NCI-H2081 (cell line): ENCODE measurements at places on chromosomes 3 and 15.
A peak's percentile ranks its signal among the peaks of the same experiment; 100 is the strongest.

GRCh38 chr3:83601704-83602103, 1357.1 kb upstream of the CADM2 start:
- DNase-seq, result no peak

DNA sequence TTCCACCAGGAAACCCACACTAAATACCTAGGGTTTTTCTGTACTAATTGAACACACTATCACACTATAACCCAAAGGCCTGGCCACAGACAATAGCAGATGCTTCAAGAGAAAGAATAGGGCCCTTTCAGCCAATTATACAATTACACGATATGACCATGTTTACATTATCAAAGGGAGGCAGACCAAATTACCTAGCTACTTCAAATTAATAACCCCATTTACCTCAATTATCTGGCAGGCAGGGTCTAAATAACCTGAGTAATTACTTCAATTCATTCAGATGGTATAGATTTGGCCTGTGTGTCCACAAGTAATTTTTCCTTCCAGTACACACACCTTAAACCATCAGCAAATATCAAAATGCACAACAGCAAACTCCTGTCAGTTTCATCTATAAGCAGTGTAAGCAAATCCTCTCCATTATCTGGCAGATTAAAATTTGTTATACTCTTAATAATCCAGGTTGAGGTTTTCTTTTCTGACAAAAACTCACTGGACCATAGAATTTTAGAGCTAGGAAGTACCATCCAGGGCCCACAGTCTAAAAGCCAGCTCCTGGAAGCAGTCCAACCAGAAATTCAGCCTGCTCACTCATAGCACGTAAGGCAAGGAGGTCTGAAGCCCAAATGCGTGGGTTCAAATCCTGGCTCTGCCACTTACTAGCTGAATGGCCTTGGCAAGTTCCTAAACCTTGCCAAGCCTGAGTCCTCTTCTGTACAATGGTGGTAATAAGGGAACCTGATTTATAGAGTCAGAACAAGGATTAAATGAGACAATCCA, 51.8 kb downstream of the RFTN1 start:
- peak; percentile 89 for DNase-seq

DNA sequence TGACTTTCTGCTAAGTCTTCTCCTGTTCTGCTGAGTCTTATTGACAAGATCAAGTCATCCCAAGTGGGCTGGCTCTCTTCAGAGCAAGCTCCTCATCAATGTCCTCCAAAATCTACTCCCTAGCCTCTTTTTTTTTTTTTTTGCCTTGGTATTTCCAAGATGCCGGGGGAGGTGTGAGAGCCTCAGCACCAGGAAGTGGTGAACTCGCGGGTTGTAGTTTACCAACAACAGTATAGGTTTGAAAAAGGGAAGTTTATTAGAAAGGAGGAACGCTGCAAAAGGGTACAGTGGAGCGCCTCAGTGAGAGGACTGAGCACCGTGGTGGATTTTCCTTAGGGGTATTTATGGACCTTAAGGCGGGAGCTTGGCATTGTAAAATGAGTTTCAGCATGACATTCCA, 94.3 kb upstream of the SGO1 start:
- no peak for DNase-seq

GRCh38 chr3:87044846-87045245, 53.9 kb upstream of the VGLL3 start:
- DNase-seq, result no peak

DNA sequence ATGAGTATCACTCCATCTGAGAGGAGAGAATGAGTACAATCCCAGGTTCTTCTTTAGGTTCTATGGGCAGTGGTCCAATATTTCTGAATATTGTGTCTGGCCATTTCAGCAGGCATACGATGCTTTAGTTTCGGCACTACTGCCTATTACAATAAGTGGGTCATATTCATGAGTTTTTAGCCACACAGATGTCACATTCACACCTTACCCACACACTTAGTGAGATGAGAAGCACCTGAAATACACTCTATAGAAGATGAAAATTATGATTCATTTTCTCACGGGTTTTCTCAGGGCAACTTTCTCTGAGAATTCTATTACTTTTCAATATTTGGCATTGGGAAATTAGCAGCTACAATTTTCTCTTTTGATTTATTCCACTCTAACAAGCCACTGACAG, 132.2 kb downstream of the TGFBR2 start:
- no peak for DNase-seq

GRCh38 chr15:76236350-76236749, 74.9 kb downstream of the ETFA start:
- no peak for DNase-seq

DNA sequence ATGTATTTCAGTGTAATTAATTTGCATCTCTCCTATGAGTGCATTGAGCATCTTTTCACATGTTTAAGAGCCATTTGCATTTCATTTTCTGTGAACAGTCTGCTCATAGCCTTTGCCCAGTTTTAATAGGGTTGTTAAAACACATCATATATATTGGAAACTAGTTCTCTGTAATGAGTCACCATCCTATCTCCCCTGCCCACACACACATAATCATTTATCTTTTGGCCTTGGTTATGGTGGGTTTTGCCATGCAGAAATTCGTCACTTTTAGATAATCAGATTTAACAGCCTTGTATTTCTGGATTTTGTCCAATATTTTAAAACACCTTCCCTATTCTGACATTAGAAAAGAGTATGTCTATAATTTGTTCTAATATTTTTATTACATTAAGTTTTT, 11.9 kb upstream of the CHRM5 start:
- no peak for DNase-seq

- no peak for DNase-seq
Measured at GRCh38 chr15:70437882-70438451, 325.4 kb downstream of the UACA start.

DNA sequence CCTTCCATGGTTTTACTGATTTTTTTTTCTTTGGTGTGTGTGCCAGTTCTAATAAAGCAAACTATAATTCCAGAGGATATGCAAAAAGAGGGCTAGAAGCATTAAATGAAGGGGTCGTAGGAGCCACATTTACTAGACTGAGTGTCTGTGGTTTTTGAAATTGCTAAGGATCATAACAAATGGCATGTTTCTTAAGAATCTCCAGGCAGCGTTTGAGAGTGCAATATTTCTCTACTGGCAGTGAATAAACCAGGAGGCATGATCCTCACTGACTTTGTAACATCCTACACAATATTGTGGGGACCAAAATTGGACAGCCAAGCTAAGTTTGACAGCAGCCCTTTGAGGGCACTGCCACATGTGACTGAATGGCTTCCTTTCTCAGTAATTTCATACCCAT, 115.9 kb upstream of the CCNL1 start:
- DNase-seq, result no peak
